ENCODE measurements at places on chromosomes 4 and X. TPM values are rescaled to one million over a fixed set of nuclear protein-coding genes. Genes with fewer than 3 reads are reported as not detected.

The GPRASP2 gene
- 0.23 TPM for total RNA-seq

The LUZP4 gene
- not detected for total RNA-seq

The CSN1S1 gene
- not detected for total RNA-seq

The RAPGEF2 gene
- 27.8 TPM for total RNA-seq

The COPS4 gene
- 32.8 TPM for total RNA-seq

GRCh38 chrX:115897956-115898355 lies 272.6 kb upstream of the AGTR2 start:
- no peak for DNase-seq
- no peaks in the 10 kb centered on the region for H3K27me3 ChIP-seq
- no peak overlapping the region for H3K27ac ChIP-seq
- H3K36me3 ChIP-seq: no peaks in the 10 kb centered on the region

DNA sequence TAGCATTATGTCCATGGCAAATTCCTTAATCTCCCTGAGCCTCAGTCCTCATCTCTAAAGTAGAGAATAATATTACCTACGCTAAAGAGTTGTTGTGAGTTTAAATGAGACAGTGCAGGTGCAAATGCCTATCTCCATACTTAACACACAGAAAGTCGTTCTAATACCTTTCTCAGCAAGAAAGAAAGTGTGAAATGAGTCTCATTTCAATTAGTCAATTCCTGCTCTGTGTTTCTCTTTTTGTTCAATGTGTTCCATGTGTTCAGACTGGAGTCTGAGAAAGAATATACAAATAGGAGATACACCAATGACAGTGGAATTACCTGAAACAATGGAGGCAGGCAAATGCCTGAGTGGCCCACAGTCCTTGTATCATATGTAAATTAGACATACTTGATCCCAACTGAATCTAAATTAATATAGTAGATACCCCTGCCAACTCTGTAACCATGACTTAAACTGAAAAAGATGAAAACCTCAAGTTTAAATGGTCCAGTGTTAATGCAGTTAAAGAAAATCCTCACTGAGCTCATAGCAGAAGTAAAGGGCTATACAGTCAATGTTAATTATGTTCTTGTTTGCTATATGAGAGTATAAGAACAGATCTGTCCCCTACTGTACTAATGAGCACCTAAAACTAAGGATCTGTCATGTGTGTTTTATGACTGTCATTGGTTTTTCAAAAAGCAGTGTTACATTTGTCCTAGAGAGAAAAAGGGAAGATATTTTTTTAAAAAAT lies 68.2 kb downstream of the GPC3 start:
- no peak overlapping the region for H3K27ac ChIP-seq
- H3K27me3 ChIP-seq: no peaks in the 10 kb centered on the region

GRCh38 chr4:126790633-126791032 lies 842.1 kb upstream of the INTU start:
- no peak overlapping the region for H3K27ac ChIP-seq
- DNase-seq: no peak
- no peaks in the 10 kb centered on the region for H3K27me3 ChIP-seq

- peak; percentile 37 for DNase-seq
- H3K4me3 ChIP-seq: peak overlapping the region; percentile 62
- H3K27ac ChIP-seq: no peak overlapping the region
- H3K4me1 ChIP-seq: peaks cover 17% of the 10 kb centered on the region
Measured at GRCh38 chrX:39613997-39614679, 483.6 kb downstream of the BCOR start.

DNA sequence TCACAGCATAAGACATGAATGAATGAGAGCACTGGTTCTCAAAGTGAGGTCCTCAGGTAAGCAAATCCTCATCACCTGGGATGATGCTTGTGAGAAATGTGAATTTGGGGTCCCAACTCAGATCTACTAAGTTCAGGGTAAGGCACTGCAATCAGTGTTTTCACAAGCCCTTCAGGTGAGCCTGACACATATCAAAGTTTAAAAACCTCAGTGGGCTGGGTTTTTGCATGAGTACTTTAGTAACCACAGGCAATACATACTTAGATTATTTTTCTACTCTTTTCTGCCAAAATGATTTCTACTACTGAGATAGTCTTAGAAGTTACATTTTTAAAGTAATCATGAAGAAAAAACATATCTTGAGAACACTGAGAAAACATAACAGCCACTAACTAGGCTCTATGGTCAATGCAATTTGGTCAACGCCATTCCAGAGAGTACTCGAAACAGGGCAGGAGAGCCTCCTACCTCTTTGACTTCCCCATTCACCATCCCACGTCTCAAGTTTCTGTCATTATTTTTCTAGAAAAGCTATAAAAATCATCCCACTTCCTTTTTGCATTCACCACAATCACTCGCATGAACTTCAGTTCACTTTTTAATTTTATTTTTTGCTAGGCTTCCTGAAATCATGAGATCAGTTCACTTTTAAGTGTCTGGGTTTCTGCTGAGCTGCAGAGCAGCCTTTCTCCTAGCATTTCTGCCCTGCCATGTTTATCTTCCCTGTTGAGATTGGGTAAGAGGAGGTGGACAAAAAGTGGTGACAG lies 73.8 kb downstream of the MFAP3L start:
- no peak overlapping the region for H3K27ac ChIP-seq
- H3K27me3 ChIP-seq: peaks cover 4% of the 10 kb centered on the region
- no peak for DNase-seq
- no peak overlapping the region for H3K4me3 ChIP-seq

DNA sequence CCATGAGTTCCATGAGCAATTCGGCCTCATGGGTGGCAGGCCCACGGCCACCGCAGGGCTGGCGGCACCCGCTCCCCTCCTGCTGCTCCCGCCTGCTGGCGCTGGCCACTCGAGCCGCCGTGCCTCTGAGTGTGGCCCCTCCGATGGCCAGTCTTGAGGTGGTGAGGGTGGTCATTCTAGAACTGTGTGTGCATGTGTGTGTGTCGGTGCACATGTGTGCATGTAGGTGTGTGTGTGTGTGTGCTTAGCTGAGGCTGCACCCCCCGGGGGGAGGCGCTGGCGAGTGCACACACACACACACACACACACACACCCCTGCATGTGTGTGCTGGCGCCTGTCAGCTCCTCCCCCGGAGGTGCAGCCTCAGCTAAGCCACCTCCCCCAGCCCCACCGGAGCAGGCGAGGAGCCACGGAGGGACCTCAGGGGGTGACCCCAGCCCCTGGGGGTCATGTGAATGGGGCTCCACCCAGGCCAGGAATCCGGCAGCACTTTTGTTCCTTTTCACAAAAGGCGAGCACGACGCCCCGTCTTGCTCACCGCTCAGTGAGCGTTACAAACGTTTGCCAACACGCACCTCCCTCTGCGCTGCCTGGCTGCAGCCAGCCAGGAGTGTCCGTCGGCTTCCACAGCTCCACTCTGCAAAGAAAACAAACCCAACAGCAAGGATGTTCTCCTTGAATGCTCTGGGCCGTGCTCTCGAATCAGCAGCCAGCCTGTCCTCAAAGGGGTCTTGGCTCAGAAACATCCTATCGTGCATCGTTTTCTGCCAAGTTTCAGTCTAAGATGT lies 29.9 kb downstream of the FGFRL1 start:
- H3K4me3 ChIP-seq: no peak overlapping the region
- no peaks in the 10 kb centered on the region for H3K4me1 ChIP-seq
- no peaks in the 10 kb centered on the region for H3K27me3 ChIP-seq
- DNase-seq: no peak

DNA sequence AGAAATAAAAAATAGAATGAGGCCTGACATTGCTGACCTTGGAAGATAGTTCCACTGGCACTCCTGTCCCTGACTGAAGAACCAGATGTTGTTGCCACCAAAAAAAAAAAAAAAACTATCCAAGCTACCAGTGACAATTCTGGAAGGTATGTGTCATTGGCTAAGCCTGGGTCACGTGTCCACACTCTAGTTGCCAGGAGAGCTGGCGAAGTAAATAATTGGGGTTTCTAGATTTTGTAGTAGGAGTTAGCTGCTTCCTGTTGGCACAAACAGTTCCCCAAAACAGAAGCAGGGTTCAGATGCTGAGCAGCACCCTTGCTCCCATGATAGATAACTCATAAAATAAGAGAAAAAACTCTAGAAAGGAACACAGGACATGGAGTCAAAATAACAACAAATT lies 20.5 kb downstream of the MND1 start:
- H3K27me3 ChIP-seq: no peaks in the 10 kb centered on the region
- no peak overlapping the region for H3K4me3 ChIP-seq
- H3K27ac ChIP-seq: no peak overlapping the region
- DNase-seq: no peak
- peaks cover 2% of the 10 kb centered on the region for H3K4me1 ChIP-seq
- H3K36me3 ChIP-seq: peaks cover 70% of the 10 kb centered on the region

DNA sequence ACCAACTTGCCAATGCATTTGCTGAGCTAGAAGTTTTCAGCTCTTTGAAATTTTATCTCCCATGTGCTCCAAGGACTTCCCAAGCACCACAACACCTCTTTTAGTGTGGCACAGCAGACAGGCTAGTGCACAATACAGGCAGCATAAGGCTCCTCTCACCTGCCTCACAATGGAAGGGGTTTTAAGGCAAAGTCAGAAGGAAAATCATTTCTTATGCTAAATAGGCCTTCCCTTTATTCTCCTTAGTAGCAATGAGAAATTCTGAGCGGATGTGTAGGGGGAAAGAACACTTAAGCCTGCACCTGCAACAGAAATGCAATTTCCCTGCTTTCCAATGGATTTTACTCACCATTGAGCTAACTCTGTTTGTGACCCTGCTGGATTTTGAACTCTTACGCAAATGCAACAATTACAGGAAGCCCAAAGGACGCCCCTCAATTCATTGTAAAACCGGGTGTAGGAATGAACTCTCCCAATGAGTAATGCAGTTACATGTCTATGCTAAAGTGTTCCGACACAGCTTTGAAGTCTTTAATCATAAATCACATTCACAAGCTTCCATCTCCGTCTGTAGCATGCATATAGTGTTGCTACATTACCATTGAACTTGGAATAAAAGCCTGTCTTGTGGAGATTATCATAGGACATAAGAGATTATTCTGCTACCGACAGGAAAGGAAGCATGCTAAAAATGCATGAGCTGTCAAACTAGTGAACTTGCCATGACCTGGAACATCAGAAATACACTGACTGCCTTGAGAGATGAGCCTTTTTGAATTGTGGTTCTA lies 1084.9 kb downstream of the RPA4 start:
- H3K27me3 ChIP-seq: no peaks in the 10 kb centered on the region
- H3K36me3 ChIP-seq: no peaks in the 10 kb centered on the region
- H3K4me3 ChIP-seq: no peak overlapping the region
- no peak for DNase-seq

- H3K4me1 ChIP-seq: no peaks in the 10 kb centered on the region
- no peak overlapping the region for H3K4me3 ChIP-seq
- no peaks in the 10 kb centered on the region for H3K36me3 ChIP-seq
- no peak overlapping the region for H3K27ac ChIP-seq
- H3K27me3 ChIP-seq: no peaks in the 10 kb centered on the region
- no peak for DNase-seq
Measured at GRCh38 chr4:123649250-123649644, 252.7 kb downstream of the SPRY1 start.

- H3K4me3 ChIP-seq: no peak overlapping the region
- H3K36me3 ChIP-seq: no peaks in the 10 kb centered on the region
- H3K27ac ChIP-seq: no peak overlapping the region
- DNase-seq: no peak
- peaks cover 1% of the 10 kb centered on the region for H3K27me3 ChIP-seq
Measured at GRCh38 chr4:94334962-94335361, 7.7 kb downstream of the HPGDS start.

GRCh38 chrX:997631-998137 lies 214.8 kb downstream of the CRLF2 start:
- no peaks in the 10 kb centered on the region for H3K27me3 ChIP-seq
- DNase-seq: no peak
- no peak overlapping the region for H3K4me3 ChIP-seq
- peaks cover 4% of the 10 kb centered on the region for H3K36me3 ChIP-seq
- no peaks in the 10 kb centered on the region for H3K4me1 ChIP-seq
